NCI-H187 treated with DMSO at 0.1 percent for 48 hours (cell line): ENCODE measurements at places on chromosomes 3 and 15.

DNA sequence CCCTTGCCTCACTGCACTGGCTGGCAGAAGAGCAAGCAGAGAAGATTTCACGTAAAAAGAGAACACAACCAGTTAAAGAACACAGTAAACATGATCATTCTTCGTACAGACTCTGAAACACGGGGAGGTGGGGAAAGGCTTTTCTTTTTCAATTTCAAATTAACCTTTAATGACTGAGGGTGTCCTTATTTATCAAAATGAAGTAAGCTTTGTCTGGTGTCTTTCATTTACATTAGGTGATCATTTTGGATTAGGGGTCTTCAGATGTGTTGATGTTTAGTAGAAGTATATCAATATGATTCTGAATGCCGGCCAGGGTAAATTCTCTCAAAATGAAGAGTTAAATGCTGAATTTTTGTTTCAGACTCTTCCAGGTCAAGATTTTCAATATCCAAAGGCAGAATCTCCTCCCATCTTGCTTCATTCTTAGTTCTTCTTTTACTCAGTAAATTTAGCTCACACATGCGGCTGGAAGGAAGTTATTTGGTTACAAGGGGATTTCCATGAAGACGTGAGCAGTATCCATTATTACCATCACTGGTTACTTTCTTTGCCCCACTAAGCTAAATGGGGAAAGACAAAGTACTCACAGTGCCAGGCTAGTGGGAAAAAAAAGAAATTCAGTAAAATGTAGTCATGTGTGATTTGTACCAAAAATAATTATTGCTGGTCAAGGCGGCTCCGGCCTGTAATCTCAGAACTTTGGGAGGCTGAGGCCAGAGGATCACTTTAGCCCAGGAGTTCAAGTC, 272.2 kb upstream of the NR2F2 start:
- no peak for DNase-seq

GRCh38 chr3:21500834-21501233, 250.2 kb downstream of the ZNF385D start:
- no peak for DNase-seq

DNA sequence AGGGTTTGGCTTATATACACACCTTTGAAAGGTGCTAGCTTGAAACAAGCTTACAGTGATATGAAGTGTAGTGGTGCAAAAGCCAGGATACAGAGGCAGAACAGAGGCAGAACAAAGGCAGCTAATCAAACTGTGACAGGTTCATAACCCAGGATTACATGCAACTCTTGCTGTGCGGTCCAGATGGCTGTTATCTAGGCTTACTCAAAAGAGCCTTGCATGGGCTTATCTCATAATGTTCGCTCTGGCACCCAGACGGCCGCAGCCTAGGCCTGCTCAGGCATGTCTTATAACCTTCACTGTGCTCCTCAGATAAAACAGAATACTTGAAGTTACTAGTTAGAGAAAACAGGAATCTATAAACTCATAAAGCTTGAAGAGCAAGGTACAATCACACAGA, 22.8 kb upstream of the NOX5 start:
- DNase-seq: no peak

DNA sequence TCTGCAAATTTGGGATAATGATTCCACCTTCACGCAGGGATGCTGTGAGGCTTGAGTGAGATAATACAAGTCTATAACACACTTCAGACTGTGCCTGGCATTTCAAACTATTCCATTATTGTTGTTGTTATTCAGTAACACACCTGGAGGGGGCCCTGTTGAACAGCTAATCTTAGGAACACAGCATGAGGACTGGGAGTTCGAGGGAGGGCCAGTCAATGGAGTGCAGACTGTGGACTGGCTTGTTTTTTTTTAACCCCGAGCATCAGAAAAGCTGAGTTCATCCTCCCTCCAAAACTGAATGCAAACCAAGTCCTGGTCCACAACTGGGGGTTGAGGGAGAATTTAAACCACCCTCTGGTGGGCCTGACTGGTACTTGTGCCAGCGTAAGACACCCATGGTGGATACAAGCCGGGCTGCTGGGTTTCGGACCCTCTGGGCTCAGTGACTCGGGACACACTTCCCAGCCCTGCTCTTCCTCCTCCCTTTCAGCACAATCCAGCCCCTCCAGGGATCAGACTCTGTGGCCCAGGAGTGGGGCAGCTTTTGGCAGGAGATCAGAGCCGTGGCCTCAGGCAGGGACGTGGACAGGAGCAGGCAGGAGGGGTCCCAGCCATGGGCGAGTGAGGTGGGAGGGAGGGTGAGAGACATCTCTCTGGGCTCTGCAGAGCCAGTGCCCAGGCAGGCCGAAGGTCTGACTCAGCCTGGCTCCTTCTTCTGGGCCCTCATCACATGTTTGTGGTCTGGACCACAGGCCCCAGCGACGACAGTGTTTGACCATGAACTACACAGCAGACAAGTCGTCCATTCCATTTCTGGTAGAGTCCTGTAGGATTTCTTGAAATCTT, 36.3 kb upstream of the MEX3B start:
- no peak for DNase-seq

DNA sequence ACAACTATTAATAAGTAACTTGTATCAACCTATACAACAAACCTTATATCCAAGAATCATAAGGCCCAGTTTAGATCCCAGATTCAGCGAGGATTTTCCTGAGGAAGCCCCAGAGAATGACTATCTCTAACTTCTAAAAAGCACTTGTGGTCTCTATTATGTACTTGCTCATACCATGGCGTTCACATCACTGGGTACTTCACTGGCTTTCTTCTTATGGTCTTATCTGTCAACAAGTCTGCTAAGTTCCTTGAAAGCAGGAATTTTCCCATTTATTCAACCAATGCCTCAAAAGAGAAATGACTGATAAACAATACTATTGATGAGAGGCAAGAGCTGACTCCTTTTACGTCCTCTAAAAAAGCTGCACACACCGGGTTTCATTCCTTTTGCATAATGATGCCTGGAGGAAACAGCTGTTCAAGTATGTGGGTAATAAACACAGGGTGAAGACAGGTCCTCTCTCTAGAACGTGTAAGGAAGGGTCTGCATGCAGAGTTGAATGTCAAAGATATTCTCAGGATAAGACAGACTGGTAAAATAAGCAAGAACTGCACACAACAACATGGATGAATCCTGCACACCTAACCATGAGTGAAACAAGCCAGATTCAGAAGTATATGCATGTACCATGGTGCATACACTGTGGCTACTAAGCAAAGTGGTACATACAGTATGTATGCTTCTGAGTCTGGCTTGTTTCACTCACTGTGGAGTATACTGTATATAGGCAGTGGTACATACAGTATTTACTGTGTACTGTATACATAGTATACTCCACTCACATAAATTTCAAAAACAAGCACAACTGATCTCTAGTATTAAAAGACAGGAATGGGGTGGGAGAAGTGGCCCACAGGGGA, 408.7 kb downstream of the SHQ1 start:
- DNase-seq: no peak
